GM23338 (cell line): ENCODE measurements at places on chromosomes 16 and 17.
A peak's percentile ranks its signal among the peaks of the same experiment; 100 is the strongest.

DNA sequence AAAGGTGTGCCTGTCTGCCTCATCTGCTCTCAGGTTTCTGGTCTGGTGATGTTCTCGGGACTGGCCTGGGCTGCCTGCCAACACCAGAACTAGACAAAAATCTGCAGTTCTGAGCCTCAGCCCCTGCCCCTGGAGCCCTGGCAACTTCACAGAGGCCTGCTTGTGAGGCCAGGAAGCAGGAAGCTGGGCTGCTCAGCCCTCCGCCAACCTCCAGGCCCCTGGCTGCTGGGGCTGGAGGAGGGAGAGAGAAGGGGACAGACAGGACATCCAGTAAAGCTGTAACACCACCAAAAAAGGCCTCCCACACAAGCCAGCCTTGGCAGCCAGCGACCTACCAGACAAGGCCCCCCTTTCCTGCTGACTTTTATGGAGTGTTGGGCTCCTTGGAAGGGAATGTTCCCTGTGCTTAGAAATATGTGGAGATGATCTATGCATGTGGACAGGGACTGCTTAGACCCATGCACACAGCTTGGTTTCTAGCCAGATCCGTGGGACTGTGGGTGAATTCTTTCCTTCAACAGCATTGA lies 157.6 kb downstream of the XYLT1 start:
- H3K27ac ChIP-seq: no peak overlapping the region
- no peaks in the 10 kb centered on the region for H3K27me3 ChIP-seq
- no peak overlapping the region for H3K4me3 ChIP-seq

GRCh38 chr16:56814537-56815432 lies 50.2 kb upstream of the SLC12A3 start:
- DNase-seq: no peak
- H3K36me3 ChIP-seq: no peaks in the 10 kb centered on the region
- no peaks in the 10 kb centered on the region for H3K4me1 ChIP-seq
- H3K27ac ChIP-seq: peak overlapping the region; percentile 45; the same call in 1 of the 2 replicates
- H3K27me3 ChIP-seq: no peaks in the 10 kb centered on the region
- no peak overlapping the region for H3K4me3 ChIP-seq

- no peak within 1 kb of the TSS for H3K27ac ChIP-seq
- no peaks in the 10 kb centered on the region for H3K36me3 ChIP-seq
- no peak for DNase-seq
- H3K4me3 ChIP-seq: no peak within 1 kb of the TSS
- no peaks in the 10 kb centered on the region for H3K27me3 ChIP-seq
These were observed at the start of gene EVI2B for GRCh38 chr17:31313982-31314781. Gene EVI2B (minus strand): TSS chr17:31314054. CDS start chr17:31305609, 8,445 bp downstream.

DNA sequence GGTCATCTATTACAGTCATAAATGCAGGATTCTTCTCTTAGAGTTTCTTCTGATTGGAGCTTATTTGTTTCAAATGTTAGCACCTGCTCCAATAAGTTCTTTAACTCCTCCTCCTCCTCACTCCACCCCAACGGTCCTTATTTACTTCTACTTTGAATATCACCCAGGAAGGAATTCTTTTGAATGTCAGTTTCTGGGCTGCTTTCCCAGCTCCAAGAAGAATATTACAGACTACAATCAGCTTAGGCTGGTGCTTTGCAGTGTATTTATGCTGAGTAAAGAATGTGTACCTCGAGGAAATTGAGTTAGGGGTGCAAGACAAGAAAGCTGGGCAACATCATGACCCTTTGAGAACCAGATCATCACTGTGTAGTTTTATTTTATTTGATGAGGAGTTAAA lies 30.8 kb downstream of the MAP3K3 start:
- no peak overlapping the region for H3K27ac ChIP-seq
- no peak for DNase-seq
- peaks cover 6% of the 10 kb centered on the region; the same call in 1 of the 2 replicates for H3K4me1 ChIP-seq
- no peaks in the 10 kb centered on the region for H3K27me3 ChIP-seq
- 0 out of 2 replicates have a peak, but pooled peaks cover under 1% of the 10 kb centered on the region for H3K36me3 ChIP-seq
- H3K4me3 ChIP-seq: no peak overlapping the region

DNA sequence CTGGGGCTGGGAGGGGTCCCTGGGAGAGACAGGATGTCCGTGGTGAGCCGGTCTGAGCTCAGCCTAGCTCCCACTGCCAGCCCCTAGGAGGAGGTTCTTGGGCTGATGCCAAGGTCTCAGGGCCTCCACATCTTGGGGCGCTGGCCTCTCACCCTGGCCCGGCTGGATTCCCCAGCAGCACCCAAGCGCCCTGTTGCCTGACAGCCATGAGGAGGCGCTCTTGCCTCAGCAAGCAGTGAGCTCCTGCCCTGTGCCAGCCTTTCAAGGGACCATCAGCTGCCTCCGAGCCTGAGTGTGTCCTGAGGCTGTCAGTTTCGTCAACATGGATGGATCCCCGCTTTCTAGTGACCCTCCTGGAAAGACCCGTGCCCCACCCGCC lies 234.9 kb upstream of the CIBAR2 start:
- no peak overlapping the region for H3K27ac ChIP-seq
- peak; percentile 75 for DNase-seq
- H3K4me1 ChIP-seq: no peaks in the 10 kb centered on the region; the same call in none of the 2 replicates
- no peaks in the 10 kb centered on the region for H3K36me3 ChIP-seq

- DNase-seq: peak; percentile 11
- no peaks in the 10 kb centered on the region for H3K4me1 ChIP-seq
- H3K36me3 ChIP-seq: peaks cover 70% of the 10 kb centered on the region
- H3K27ac ChIP-seq: no peak overlapping the region
These were observed 16.6 kb downstream of the COPS3 start for GRCh38 chr17:17264430-17264829.

DNA sequence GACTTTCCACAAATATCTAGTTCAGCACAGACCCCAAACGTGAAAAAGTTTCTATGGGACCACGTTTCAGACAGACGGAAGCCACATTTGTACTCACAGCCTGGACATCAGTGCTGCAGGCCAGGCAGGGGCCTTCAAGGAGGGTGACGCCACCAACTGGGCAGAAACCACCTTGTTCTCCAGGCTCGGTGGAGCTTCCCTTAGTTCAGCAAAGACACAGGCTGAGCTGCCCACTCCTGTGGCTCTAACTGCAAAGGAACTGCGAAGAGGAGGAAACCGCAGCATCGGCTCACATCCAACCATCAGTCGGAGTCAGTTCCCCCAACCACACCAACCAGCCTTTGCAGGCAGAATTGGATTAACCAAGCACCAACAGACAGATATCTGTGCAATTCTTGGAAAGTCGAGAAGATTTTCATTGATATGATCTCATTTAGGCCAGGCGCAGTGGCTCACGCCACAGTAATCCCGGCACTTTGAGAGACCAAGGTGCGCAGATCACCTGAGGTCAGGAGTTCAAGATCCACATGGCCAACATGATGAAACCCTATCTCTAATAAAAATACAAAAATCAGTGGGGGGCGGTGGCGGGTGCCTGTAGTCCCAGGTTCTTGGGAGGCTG lies 73.3 kb upstream of the CNEP1R1 start:
- DNase-seq: peak; percentile 47
- no peaks in the 10 kb centered on the region for H3K36me3 ChIP-seq
- H3K4me1 ChIP-seq: no peaks in the 10 kb centered on the region
- no peak overlapping the region for H3K4me3 ChIP-seq
- no peak overlapping the region for H3K27ac ChIP-seq
- no peaks in the 10 kb centered on the region for H3K27me3 ChIP-seq

GRCh38 chr17:66963909-66964771 lies at the start of gene CACNG4:
Gene CACNG4 (plus strand): TSS chr17:66964707. CDS start chr17:66964912, 205 bp downstream.
- no peaks in the 10 kb centered on the region for H3K36me3 ChIP-seq
- H3K4me1 ChIP-seq: peaks cover 17% of the 10 kb centered on the region; the same call in 1 of the 2 replicates
- no peak within 1 kb of the TSS for H3K27ac ChIP-seq

- H3K27ac ChIP-seq: no peak overlapping the region
- no peaks in the 10 kb centered on the region for H3K36me3 ChIP-seq
- no peak for DNase-seq
- H3K4me1 ChIP-seq: no peaks in the 10 kb centered on the region
- H3K4me3 ChIP-seq: no peak overlapping the region
These were observed 418.3 kb upstream of the SALL1 start for GRCh38 chr16:51569203-51569931.

GRCh38 chr16:30837904-30838303 lies 50.9 kb upstream of the ZNF629 start:
- no peak for DNase-seq
- no peak overlapping the region for H3K4me3 ChIP-seq
- no peaks in the 10 kb centered on the region for H3K4me1 ChIP-seq
- H3K36me3 ChIP-seq: no peaks in the 10 kb centered on the region
- H3K27ac ChIP-seq: no peak overlapping the region

- H3K36me3 ChIP-seq: no peaks in the 10 kb centered on the region
- H3K27me3 ChIP-seq: no peaks in the 10 kb centered on the region
- H3K27ac ChIP-seq: no peak overlapping the region
- H3K4me1 ChIP-seq: peaks cover 13% of the 10 kb centered on the region
- DNase-seq: peak; percentile 19
- H3K4me3 ChIP-seq: no peak overlapping the region
These were observed 79.7 kb upstream of the NOL11 start for GRCh38 chr17:67637901-67638641.

DNA sequence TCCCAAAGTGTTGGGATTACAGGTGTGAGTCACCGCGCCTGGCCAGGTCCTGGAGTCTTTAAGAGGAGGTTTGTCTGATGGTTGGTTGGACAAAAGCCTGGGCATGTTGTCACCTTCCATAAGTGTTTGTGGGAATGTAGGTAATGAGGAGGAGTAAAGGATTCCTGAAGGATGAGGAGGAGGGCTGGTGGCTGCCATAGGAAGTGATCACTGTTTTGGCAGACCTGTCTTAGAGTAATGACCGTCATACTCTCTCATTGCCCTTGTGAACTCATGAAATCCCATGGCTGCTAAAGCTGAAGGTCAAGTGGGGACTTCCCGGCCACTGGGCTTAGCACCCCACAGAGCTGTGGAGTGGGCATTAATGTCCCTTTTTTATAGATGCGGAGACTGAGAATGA lies 40.5 kb downstream of the TENT4B start:
- H3K36me3 ChIP-seq: no peaks in the 10 kb centered on the region
- no peak overlapping the region for H3K4me3 ChIP-seq
- no peak for DNase-seq
- H3K27ac ChIP-seq: no peak overlapping the region
- no peaks in the 10 kb centered on the region for H3K27me3 ChIP-seq
- no peaks in the 10 kb centered on the region; the same call in 1 of the 2 replicates for H3K4me1 ChIP-seq

DNA sequence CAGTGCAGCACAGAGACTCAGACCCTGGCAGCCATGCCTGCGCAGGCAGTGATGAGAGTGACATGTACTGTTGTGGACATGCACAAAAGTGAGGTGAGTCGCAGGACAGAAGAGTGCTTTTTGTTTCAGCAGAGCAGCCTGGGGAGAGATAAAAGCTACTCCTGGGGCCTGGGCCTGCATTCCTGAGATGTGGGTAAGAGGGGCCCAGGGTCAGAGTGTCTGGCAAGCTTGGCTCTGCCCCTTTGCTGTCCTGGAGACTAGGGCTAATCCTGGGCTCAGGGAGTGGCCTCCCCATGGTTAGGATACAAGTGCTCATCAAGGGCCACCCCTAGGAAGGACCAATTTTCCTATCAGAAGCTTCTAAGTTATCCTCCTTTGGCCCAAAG lies 4.8 kb upstream of the ERBB2 start:
- peaks cover 54% of the 10 kb centered on the region for H3K4me1 ChIP-seq
- no peaks in the 10 kb centered on the region for H3K27me3 ChIP-seq
- DNase-seq: no peak
- peak overlapping the region; percentile 93 for H3K27ac ChIP-seq
- no peaks in the 10 kb centered on the region for H3K36me3 ChIP-seq

DNA sequence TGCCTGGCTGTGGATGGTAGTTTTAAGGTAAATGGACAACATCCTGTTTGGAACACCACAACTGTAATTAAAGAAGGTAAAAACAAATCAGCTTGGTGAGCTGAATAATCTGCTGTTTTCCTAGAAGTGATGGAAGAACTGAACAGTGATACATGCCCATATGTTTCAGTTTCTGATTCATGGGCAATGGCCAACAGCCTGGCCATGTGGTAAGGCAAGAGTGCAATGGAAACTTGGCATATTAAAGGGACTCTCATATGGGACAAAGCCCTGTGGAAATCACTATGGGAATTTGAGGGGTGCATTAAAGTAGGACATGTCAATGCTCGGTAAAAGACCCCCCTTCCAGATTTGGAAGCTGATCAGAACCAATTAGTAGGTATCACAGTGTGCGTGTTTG lies 37.8 kb downstream of the IKZF3 start:
- no peaks in the 10 kb centered on the region for H3K4me1 ChIP-seq
- no peak overlapping the region for H3K4me3 ChIP-seq
- DNase-seq: no peak
- H3K27ac ChIP-seq: no peak overlapping the region

- H3K4me3 ChIP-seq: no peak overlapping the region
- H3K27ac ChIP-seq: peak overlapping the region; percentile 47; the same call in 1 of the 2 replicates
- H3K27me3 ChIP-seq: no peaks in the 10 kb centered on the region
- DNase-seq: no peak
- H3K36me3 ChIP-seq: peaks cover 1% of the 10 kb centered on the region; the same call in 1 of the 2 replicates
- H3K4me1 ChIP-seq: peaks cover 32% of the 10 kb centered on the region
These were observed 62.2 kb downstream of the NXN start for GRCh38 chr17:917391-917811.

DNA sequence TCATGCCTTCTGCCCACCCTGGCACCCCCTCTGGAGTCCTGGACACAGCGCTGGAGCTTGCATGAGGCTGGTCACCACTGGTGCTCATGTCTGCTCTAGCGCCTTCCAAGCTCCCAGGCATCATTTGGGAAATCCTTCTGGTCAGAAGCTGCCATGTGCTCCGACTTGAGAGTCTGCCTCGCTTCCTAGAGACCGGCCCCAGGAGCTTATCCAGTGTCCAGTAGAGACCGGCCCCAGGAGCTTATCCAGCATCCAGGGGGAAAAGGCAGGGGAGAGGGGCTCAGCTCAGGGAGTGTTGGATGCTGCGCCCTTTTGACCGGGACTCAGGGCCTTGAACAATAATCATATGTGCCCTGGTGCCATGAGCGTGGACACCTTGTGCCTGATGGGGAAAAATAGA lies 106.3 kb downstream of the RAP1GAP2 start:
- no peaks in the 10 kb centered on the region for H3K36me3 ChIP-seq
- H3K27me3 ChIP-seq: no peaks in the 10 kb centered on the region
- H3K4me3 ChIP-seq: no peak overlapping the region

DNA sequence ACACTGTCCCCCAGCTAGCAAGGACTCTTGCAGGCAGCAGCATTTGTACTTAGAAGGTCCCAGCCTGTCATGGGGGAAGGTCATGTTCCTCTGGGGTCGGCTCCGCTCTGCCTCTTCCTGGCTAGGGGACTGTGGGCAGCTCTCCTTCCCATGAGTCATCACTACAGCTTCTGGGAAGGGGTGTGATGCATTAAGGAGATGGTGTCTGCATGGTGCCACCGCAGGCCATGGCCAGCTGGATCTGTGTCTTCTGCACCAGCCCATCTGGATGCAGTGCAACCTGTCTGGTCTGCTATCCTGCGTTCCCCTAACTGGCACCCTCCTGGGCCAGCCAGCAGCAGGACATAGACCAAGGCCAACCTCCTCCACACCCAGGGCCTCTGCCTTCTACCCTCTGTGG lies 6.3 kb downstream of the STARD3 start:
- H3K27me3 ChIP-seq: no peaks in the 10 kb centered on the region
- H3K27ac ChIP-seq: no peak overlapping the region
- no peak for DNase-seq
- peaks cover 49% of the 10 kb centered on the region for H3K4me1 ChIP-seq
- H3K36me3 ChIP-seq: no peaks in the 10 kb centered on the region
- no peak overlapping the region for H3K4me3 ChIP-seq
